ENCODE measurements at places on chromosomes 2 and 18. TPM values are rescaled to one million over a fixed set of nuclear protein-coding genes. Genes with fewer than 3 reads are reported as not detected.

The POTEI gene
- not detected for total RNA-seq

The ABCB11 gene
- total RNA-seq: not detected

The SERPINB13 gene
- total RNA-seq: not detected

The SLC40A1 gene
- 5.8 TPM for total RNA-seq

The SLC19A3 gene
- total RNA-seq: 0.29 TPM

Measured in epithelial cell of proximal tubule (primary cell).